Activated T-helper 1 cell treated with anti-CD3 and anti-CD28 coated beads, Interleukin-12 subunit alpha, Interleukin-12 subunit beta, Interleukin-2, Interleukin-4 antibody, amounts not matched to agents 30 ng/mL and 10 ng/mL and 1 ng/mL, durations not matched to agents 14 hours and 24 hours and 36 hours (primary cell): ENCODE measurements at places on chromosomes 16 and 17.
A peak's percentile ranks its signal among the peaks of the same experiment; 100 is the strongest.

GRCh38 chr16:60419859-60420258, 1616.4 kb downstream of the CDH8 start:
- no peaks in the 10 kb centered on the region for H3K36me3 ChIP-seq
- no peak overlapping the region for H3K27ac ChIP-seq
- no peak for DNase-seq
- H3K4me1 ChIP-seq, result no peaks in the 10 kb centered on the region
- no peaks in the 10 kb centered on the region for H3K27me3 ChIP-seq
- H3K4me3 ChIP-seq, result no peak overlapping the region

DNA sequence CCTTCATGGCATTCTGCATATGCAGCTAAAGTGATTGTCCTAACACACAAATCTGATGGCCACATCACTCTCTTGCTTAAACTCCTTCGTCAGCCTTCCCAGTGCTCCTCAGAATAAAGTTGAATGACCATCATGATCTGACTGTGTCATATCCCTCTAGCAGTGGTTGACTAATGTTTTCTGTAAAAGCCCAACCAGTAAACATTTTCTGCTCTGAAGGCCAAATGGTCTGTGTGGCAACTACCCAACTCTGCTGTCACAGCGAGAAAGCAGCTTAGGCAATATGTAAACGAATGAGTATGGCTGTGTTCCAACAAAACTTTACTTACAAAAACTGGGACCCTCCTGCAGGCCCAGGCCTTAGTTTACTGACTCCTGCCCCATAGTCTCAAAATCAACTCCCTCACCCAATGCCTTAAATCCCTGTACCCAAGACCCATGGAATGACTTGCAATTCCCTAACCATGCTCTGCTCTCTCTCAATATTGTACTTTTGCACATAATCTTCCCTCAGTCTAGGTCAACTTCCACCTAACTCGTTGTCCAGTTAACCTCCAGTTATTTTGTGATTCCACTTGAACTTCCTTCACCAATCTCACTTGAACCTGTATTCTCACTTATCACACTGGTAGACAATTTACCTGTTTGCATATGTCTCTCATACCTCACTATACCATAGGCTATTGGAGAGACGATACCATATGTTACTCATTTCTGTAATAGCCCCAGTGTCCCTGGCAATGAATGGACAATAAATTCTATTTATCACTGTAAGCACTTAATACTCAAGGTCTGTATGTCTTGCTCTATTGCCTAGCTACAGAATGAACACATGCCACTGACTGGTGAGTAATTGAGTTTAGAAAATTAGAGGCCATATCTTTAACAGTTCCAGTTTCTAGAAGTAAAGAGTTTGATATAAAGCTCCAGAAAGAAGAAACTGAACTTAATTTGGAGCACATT, 29.1 kb downstream of the TMEM100 start:
- no peaks in the 10 kb centered on the region for H3K4me1 ChIP-seq
- DNase-seq, result no peak
- no peak overlapping the region for H3K4me3 ChIP-seq
- H3K27ac ChIP-seq, result no peak overlapping the region

GRCh38 chr17:70168977-70169708, at the start of gene KCNJ2:
Gene KCNJ2, plus strand, starts transcription at chr17:70169532. Its CDS starts 5,508 bp downstream, at chr17:70175040.
- H3K4me3 ChIP-seq, result peak within 1 kb of the TSS; percentile 81
- peaks cover 18% of the 10 kb centered on the region for H3K4me1 ChIP-seq
- H3K27ac ChIP-seq, result no peak within 1 kb of the TSS
- peak; percentile 53 for DNase-seq
- peaks cover 49% of the 10 kb centered on the region for H3K27me3 ChIP-seq

DNA sequence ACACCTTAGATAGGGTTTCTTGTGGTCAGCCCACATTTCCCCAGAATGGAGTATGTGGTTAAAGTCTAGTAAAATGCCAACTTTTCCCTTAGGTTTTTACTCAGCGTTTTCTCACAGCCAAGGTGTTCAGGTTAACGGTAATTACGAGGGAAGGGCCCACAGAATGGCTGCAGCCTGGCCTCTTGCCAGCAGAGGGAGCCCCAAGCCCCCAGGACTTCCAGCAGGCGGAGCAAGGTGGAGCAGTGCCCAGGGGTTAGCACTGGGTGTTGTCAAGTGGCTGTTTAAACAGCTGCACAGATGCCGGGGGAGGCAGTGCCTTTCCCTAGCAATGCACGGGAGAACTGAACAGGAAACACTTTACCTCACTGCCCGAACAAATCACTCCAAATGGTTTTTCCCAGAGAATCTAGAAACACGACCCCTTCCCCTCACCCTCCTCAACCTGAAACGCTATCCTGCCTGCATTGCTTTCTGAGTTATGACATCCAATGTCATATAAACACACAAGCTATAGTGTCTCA, 6.6 kb downstream of the PHB1 start:
- peaks cover 31% of the 10 kb centered on the region for H3K4me1 ChIP-seq
- H3K27me3 ChIP-seq, result no peaks in the 10 kb centered on the region
- H3K36me3 ChIP-seq, result peaks cover 72% of the 10 kb centered on the region
- H3K27ac ChIP-seq, result no peak overlapping the region

- peaks cover 22% of the 10 kb centered on the region for H3K4me1 ChIP-seq
- DNase-seq, result no peak
- peaks cover 54% of the 10 kb centered on the region for H3K36me3 ChIP-seq
- no peak overlapping the region for H3K27ac ChIP-seq
- H3K4me3 ChIP-seq, result no peak overlapping the region
These were observed 2.2 kb upstream of the AOC2 start for GRCh38 chr17:42841975-42842685.

- no peak for DNase-seq
- H3K4me1 ChIP-seq, result peaks cover 32% of the 10 kb centered on the region
- no peaks in the 10 kb centered on the region for H3K27me3 ChIP-seq
- peaks cover 21% of the 10 kb centered on the region for H3K36me3 ChIP-seq
- H3K27ac ChIP-seq, result no peak overlapping the region
These were observed 41.2 kb downstream of the NFATC3 start for GRCh38 chr16:68126395-68126794.

DNA sequence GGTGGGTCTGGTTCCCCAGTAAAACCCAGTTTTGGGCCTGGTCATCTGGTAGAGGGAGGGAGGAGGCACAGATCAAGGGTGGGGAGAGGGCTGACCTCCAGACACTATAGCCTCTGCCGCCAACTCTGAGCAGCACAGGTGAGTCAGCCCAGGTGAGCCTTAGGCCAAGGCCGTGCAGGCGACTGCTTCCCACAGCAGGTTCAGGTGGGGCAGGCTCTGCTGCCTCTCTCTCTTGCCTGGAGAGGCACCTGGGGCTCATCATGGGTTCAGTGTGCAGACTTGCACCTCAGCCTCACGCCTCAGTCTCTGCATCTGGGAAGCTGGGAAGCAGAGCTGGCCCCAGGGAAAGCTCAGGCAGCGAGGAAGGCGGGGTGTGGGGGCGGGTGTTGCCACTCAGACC, 37.8 kb upstream of the IL34 start:
- no peaks in the 10 kb centered on the region for H3K27me3 ChIP-seq
- no peak for DNase-seq
- H3K4me3 ChIP-seq, result no peak overlapping the region
- no peaks in the 10 kb centered on the region for H3K36me3 ChIP-seq
- no peak overlapping the region for H3K27ac ChIP-seq

DNA sequence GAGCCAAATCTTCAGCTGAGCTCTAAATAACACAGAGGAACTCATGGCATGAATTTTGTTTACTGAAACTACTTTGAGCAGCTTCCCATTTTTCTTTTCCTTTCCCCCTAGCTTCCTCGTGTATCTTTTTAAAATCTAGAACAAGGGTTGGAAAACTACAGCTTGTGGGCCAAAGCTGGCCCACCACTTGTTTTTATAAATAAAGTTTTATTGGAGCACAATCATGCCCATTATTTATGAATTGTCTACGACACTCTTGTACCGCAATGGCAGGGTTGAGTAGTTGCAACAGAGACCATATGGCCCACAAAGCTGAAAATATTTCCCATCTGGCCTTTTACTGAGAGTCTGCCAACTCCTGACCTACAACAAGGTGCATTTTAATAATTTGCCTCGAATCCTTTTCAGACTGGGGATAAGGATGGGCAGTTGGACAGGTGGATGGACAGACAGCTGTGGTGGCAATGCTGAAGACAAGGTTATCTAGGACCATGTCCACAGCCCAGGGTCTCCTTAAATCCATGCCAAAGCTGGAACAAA, 87.7 kb downstream of the RMI2 start:
- H3K4me1 ChIP-seq, result no peaks in the 10 kb centered on the region
- no peak for DNase-seq

DNA sequence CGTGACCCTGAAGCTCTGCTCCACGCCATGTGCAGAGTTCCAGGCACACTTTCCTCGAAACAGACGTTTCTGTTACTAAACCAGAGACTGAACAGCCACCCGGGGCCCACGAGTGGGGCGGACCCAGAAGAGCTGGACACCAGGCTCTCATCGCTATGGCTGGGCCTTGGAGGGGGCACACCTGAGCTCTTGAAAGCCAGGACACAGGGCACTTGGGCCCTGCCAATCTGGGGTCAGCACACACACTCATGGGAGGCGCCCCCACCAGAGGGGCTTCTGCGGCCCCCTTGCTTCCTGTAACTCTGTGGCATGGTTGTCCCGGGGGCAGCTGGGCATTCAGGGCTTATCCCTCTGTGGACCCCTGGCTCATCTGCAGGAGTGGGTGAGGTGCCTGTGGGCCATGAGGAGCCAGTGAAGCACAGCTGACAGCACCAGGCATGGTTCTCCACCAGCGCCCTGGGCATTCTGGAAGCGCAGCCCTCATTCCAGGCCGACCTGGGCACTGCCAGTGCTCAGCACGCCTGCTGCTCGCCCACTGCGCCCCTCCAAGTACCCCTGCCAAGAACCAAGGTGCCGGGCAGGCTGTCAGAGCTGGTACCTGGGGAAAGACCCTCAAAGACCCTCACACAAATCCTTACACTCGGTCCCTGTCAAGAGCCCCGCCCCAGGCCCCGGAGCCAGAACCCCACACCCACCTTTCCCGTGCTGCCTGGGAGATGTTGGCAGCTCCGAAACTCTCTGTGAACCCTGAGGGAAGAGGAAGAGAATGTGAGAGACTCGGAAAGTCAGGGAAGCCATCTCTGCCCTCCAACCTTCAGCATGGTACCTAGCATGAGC, 61.1 kb downstream of the IL21R start:
- H3K27ac ChIP-seq, result peak overlapping the region; percentile 63
- H3K36me3 ChIP-seq, result peaks cover 31% of the 10 kb centered on the region
- no peak for DNase-seq
- H3K4me3 ChIP-seq, result no peak overlapping the region

DNA sequence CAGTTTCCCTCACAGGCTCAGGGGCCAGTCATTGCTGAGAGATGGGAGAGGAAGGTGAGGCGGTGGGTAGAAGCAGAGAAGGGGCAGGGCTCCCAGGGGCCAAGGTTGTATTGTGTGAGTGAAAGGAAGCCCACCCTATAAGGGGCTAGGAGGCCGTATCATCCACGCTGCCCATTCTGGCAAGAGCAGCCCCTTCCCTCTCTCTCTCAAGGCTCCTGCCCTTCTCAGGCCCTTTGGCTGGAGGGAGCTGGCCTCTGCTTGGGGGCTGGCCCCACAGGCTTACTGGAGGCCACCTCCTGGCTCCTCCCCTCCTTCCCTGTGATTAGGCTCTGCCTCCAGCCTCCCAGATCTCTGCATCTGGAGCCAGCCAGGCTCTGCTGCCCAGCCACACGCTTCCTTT, 7.6 kb downstream of the TBKBP1 start:
- peaks cover 79% of the 10 kb centered on the region for H3K4me1 ChIP-seq
- peak overlapping the region; percentile 93 for H3K27ac ChIP-seq
- peaks cover 19% of the 10 kb centered on the region for H3K36me3 ChIP-seq

DNA sequence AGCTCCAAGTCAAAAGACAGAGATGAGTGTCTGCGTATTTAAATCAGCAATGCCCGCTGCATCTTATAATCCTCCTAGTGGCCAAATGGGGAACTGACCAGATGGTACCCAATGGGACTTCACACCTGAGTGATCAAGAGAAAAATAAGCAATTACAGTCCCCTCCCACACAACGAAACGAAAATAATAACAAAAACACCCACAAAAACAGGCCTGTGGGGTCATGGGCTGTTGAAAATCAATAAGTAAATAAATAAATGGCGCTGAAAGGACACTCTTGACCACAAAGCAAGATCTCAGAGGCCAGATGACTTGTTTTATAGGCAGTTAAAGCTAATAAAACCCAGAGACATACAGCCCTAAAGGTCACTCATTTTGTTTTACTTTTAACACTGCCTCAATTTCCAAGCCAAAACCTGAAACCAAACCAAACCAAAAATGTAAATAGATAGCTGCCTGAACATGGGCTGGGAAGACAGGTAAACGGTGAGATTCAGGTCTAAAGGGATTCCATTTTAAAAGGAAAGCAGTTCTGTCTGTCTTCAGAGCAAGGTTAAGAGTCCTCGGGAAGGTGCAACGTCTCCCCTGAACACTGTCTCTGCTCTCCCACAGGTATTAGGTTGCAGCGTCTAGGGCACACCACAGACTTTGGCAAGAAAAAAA, 1.3 kb downstream of the ZNF821 start:
- peak overlapping the region; percentile 80 for H3K4me3 ChIP-seq
- peak; percentile 73 for DNase-seq
- peak overlapping the region; percentile 73 for H3K27ac ChIP-seq
- peaks cover 12% of the 10 kb centered on the region for H3K36me3 ChIP-seq

DNA sequence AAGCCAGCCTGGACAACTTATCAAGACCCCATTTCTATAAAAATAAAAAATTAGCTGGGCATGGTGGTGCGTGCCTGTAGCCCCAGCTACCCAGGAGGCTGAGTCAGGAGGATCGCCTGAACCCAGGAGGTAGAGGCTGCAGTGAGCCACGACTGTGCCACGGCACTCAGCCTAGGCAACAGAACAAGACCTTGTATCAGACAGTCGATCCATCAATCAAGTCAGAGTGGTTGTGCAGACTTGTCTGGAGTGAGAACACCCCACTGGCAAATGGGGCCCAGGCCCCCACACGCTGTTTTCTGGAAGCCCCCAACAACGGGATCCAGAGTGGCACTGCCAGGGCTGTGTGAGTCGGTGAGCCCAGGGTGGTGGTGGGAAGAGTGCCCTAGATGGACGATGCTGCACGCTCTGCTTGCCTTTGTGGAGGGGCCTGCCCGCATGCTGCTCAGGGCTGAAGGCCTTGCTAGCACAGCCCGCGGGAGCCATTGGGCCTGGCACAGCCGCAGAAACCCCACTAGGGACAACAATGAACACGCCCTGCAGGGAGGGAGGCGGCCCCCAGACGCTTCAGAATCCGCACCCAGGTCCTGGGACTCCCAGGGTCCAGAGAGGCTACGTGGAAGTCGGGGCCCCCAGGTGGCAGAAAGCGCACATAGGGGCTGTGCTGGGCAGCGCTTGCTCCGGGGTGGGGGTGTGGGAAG, 80.1 kb upstream of the GNG13 start:
- H3K4me3 ChIP-seq, result no peak overlapping the region
- no peaks in the 10 kb centered on the region for H3K4me1 ChIP-seq
- H3K27me3 ChIP-seq, result no peaks in the 10 kb centered on the region
- H3K27ac ChIP-seq, result no peak overlapping the region
- no peak for DNase-seq
- H3K36me3 ChIP-seq, result no peaks in the 10 kb centered on the region

GRCh38 chr16:58317608-58318152, 22.9 kb upstream of the PRSS54 start:
- no peaks in the 10 kb centered on the region for H3K4me1 ChIP-seq
- H3K36me3 ChIP-seq, result no peaks in the 10 kb centered on the region
- H3K27ac ChIP-seq, result no peak overlapping the region
- H3K4me3 ChIP-seq, result no peak overlapping the region
- DNase-seq, result no peak
- H3K27me3 ChIP-seq, result peaks cover 8% of the 10 kb centered on the region
